K562 (cell line): ENCODE measurements at places on chromosomes 3 and 15. TPM values are rescaled to one million over a fixed set of nuclear protein-coding genes. Genes with fewer than 3 reads are reported as not detected.
A peak's percentile ranks its signal among the peaks of the same experiment; 100 is the strongest.

GOLGA6A gene
- not detected in 2 replicates for total RNA-seq

GRCh38 chr15:68566377-68566954 is 12.3 kb upstream of the CORO2B start:
- no peak for DNase-seq

DNA sequence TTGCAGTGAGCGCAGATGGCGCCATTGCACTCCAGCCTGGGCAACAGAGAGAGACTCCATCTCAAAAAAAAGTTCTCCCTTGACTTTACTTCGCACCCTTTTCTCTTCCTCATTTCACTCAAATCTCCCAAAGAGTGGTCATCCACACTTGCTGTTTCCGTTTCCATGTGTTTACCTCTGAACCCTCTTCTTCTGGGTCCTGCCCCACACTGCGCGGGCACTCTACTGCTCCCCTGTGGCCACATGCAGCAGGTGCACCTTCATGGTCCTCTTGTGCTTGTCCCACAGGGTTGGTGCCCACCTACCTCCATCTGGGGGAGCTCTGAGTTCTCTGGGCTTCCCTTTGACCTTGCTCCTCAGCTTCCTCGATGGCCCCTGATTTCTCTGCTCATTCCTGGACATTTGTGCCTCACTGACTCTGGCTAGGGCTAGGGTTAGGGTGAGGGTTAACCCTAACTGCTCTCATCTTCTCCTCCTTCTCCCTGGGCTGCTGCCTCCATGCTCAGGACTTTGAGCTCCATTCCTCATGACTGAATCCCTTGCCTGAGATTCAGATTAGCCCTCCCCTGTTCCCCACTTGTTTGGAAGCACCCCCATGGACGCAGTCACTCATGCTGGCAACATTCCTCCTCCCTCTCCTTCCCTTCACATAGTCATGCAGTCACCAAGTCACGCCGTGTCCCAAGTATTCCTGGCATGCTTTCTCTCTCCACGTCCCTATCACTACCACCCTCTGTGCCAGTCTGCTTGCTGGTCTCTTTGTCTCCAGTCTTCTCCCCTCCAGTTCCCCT is 26.6 kb upstream of the KY start:
- peak; percentile 67 for DNase-seq

GRCh38 chr15:38714309-38715072 is 149.9 kb upstream of the RASGRP1 start:
- DNase-seq, result no peak

SLC35G2 gene
- total RNA-seq, result 2.1 and 3.1 TPM in 2 replicates

DNA sequence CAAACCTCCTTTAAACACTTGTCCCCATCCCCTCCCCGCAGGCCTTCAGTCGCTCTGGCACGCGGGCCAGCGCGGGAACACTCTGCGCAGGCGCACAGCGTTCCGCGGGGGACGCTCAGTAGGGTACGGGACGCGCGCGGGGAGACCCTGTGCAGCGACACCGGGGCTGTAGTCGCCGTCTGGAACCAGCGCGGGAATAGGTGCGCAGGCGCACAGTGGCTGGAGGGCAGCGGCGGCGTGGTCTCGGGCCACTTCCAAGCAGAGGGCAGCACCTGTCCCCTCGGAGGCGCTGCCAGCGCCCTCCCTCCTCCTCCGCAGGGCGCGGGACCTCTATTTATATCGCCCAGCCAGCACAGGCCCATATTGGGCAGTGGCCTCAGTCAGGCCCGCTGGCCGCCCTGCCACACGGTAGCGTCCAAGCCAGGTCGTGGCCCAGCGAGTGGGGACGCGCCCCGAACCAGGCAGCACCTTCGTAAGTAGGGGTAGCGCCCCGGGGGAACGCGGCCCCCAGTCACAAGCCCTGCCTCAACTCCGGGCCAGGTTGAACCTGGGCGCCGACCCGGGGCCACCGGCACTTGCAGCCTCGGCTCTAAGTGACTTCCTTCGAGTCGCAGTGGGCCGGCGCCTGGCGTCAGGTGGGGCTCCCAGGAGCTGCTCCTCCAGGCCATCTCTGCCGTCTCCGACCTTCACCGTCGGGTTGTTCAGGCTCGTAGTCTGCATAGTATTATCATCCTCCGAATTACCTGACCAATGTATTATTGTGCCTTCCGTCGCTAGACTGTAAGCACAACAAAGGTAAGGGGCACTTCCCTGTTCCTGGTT is at the start of gene KBTBD12:
KBTBD12 (plus strand) TSS at position 118 of the 822 bp plus-strand sequence. CDS start 7,830 bp downstream, outside the sequence.
- no peak for DNase-seq

DNA sequence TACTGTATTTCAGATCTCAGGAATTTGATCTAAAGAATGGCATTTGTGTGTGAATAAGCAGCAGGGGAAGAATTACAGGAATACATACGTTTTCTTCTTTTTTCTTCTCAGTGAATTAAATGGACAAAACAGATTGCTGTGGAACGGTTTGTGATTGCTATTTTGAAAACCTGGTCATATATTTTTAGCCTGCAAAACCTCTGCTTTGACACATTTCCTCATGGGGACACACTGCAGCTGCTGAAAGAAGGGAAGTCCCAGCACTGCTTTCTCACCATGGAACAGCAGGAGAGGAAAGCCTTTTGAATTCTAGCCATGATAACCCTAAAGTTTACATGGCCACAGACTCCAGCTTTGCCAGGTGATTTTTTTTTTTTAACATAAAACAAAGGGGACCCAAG is 315.0 kb downstream of the OXSM start:
- no peak for DNase-seq

DNA sequence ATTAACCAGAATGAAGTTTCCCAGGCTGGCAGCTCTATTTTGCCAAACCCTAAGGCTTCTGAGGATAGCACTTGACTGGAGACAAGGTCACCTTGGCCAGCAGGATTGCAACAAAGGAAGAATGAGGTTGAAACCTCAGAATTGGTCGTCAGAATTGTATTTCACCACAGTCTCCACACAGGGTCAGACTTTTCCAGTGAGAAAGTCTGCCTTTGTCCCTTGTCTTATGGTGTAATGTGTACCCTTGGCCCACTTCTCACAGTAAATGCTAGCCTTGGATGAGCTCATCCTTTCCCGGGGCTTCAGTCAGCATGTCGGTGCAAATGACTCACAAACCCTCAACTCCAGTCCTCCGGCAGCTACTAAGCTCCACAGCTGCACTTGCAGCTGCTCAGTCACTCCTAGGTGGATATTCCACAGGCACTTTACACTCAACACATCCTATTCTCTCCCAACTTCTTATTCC is 19.7 kb downstream of the SSR3 start:
- no peak for DNase-seq

GRCh38 chr3:99659032-99659431 is 20.6 kb downstream of the COL8A1 start:
- peak; percentile 3 for DNase-seq

DNA sequence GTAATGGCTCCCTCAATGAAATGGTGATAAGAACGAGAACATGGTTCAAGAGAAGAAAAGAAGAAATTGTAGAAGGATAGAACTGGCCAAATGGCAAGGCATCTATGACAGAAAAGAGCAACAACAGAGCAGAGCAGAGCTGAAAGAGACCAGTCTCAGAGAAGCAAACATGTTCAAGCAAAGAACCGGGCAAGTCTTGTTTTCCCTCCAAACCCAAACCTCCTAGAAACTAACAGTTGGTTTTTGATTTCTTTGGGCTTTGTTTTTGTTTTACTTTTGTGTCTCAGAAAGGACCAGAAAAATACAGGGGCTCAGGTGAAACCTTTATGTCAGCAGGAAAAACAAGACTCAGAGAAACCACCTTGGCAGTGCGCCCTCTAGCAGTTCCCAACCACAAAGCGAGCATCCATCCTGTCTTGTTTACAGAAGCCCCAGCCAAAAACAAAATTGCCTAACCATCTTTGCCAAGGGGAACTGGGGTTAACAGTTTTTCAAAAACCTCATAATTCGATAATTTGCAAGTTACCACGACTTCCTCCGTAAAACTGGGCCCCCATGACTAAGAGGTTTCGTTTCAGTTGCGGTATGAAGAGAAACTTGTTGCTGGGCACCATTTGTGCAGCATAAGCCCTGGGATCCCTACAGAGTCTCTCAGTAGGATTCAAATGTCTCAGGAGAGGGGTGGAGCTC is 159.2 kb upstream of the SLC24A5 start:
- no peak for DNase-seq

IMPG2 gene
- 0.09 and 0.13 TPM in 2 replicates for total RNA-seq

RAB27A gene
- 85.9 and 90.2 TPM in 2 replicates for total RNA-seq

ACAD9 gene
- 30.3 and 32.6 TPM in 2 replicates for total RNA-seq

- DNase-seq, result no peak
Measured at GRCh38 chr3:76212679-76213078, 427.3 kb upstream of the ZNF717 start.

- DNase-seq, result no peak
Measured at GRCh38 chr3:57309769-57310360, 17.4 kb upstream of the ASB14 start.

- DNase-seq, result no peak
Measured at GRCh38 chr15:71103102-71103676, 12.1 kb upstream of the THSD4 start.

DNA sequence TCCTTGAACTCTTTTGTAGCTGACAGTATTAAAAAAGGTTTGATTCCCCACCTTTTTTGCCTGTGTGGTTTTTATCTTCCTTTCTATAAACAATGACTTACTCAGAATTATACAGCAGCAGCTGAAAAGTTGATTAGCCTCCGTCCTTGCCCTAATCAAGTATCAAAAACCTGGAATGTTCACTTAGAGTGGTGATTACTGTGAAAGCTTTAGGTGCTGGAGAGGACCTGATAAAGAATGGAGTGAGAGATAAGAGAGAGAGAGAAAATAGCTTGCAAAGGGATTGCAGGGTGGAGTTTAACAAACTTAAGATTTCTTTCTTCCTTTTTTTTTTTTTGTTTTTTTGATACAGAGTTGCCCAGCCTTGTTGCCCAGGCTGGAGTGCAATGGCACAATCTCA is 6.7 kb downstream of the CGNL1 start:
- peak; percentile 37 for DNase-seq

- DNase-seq, result no peak
Measured at GRCh38 chr3:59818033-59818918, 768.5 kb upstream of the CFAP20DC start.

BNC1 gene
- total RNA-seq, result not detected in 2 replicates

GRCh38 chr3:126424039-126424717 is 29.5 kb downstream of the CFAP100 start:
- no peak for DNase-seq

- DNase-seq, result no peak
Measured at GRCh38 chr15:72063186-72063585, 54.8 kb downstream of the MYO9A start.

ACAN gene
- total RNA-seq, result not detected in 2 replicates

- DNase-seq, result no peak
Measured at GRCh38 chr15:48469271-48469670, 138.0 kb downstream of the DUT start.

- peak; percentile 67 for DNase-seq
Measured at GRCh38 chr3:186108106-186108940, 566 bp downstream of the ETV5 start.

DNA sequence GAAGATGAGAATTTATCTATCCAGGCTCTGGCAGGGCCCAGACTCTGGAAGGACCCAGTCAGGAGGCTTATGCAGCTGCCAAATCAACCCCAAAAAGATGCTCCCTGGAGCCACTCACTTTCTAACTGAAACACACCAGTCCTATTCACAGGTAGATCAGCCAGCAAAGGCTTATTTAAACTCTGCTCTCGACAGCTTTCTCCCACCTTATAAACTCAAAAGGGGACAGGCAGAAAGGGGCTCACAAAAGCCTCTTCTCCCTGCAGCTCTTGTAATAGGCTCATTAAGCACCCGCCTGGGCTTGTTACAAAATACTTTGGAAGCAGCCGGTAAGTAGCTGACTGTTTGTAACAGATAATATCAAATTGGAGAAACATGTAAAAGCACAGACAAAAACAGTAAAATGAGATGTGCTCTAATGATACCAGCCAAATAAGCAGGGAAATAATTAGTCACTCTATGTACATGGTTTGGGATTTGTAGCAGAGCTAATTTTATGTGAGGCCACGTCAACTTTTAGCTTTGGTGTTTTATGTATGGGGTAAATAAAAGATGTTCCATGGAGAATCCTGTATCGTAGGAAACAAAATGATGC is 213.8 kb downstream of the NR2F2 start:
- DNase-seq, result no peak

- no peak for DNase-seq
Measured at GRCh38 chr3:89155811-89156210, 48.4 kb downstream of the EPHA3 start.

DNA sequence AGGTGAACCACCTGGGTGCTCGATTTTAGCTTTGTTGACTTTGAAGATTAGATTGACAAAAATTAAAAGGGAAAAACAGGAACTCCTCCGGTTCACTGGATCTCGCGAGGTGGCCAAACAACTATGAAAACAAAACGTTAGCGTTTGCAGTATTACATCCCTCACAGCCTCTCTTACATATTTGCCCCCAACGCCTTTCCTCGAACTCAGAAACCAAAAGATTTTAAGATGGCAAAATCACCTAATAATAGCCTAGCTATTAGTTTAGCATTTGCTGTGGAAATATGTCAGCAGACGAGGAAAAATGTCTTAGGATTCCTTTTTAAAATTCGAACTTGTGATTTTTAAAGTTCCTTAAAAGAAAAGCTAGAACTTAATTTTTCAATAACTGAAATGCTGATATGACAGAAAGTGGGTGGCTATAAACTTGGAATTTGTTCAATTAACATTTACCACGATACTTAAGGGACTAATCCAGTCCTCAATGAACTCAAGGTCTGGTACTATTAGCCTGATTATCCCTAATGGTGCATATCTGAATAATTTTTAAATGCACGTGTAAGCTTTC is 491 bp upstream of the SENP7 start:
- DNase-seq, result no peak

DNA sequence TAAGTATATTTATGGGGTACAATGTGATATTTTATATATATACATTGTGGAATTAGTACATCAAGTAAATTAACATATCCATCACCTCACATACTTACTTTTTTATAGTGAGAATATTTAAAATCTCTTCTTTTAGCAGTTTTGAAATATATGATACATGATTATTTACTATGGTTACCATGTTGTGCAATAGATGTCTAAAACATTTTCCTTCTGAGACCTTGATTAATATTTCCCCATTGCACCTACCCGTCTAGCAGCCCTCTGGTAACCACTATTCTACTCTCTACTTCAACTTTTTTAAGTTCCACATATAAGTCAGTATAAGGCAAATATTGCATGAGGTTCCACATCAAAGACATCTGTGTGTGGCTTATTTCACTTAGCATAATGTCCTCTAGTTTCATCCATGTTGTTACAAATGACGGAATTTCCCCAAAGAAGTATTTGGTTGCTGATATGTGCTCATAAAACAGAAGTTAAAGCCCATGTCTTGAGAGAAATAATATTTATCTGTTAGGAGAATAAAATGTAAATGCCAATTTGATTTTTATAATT is 29.6 kb upstream of the NFKBIZ start:
- DNase-seq, result no peak
